Bronchial epithelial cell (primary cell): ENCODE measurements at places on chromosomes 5 and 9.

- DNase-seq = peak; percentile 10
Observed at GRCh38 chr5:111384220-111384619, 128.1 kb downstream of the STARD4 start.

- no peak for DNase-seq
Observed at GRCh38 chr9:117340422-117340821, 74.4 kb downstream of the ASTN2 start.

GRCh38 chr9:35743452-35743851, 5.6 kb downstream of the GBA2 start:
- DNase-seq = no peak

- no peak for DNase-seq
Observed at GRCh38 chr9:109242014-109242413, 75.0 kb upstream of the FRRS1L start.

GRCh38 chr5:61588216-61588615, 256.2 kb downstream of the ZSWIM6 start:
- no peak for DNase-seq

DNA sequence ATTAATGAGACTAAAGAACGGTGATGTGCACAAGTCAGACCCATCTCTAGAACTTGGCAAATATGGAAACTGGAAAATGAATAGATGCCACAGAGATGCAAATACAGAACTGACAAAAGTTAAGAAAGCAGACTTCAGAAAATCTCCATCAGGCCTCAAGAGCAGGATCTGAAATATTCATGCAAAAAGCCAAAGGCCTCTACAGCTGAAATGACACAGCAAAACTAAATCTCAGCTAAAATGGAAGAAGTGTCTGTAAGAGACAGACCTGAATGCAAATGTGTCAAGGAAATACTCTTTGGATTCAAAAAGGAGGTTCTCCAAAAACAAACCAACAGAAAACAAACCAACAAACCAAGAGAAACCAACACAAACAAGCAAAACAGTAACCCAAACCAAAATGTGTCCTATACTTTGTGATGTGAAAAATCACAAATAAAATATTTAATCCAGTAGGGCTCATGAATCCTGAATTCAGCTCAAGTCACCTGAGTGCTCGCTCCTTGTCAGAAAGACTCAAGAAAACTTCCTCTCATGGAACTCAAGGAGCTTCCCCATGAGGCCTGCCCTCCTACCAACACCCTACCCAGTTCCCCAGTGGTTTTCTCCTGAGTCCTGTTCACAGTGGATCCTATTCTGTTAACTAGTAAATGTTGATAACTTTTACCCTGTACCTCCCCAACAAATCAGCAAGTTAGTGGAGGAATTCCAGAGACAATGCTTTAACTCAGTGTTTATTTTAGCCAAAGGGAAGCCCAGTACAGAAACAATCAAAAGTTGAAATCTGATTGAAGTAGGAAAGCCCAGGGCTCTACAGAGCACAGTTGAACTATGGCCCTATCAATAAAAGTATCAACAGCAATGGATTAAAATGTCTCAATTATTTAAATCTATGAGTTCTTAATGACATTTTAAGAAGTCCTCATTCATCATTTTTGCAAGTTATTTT, 14.6 kb downstream of the MRPS27 start:
- no peak for DNase-seq

GRCh38 chr5:86124333-86124732, 493.4 kb upstream of the COX7C start:
- DNase-seq = no peak

GRCh38 chr9:136960938-136961275, 8.8 kb downstream of the LCN12 start:
- no peak for DNase-seq

GRCh38 chr5:160534125-160534524, 112.5 kb downstream of the PTTG1 start:
- no peak for DNase-seq

GRCh38 chr5:107301999-107302398, 368.7 kb downstream of the EFNA5 start:
- DNase-seq = no peak

GRCh38 chr5:33712664-33713063, 179.1 kb downstream of the ADAMTS12 start:
- no peak for DNase-seq

- no peak for DNase-seq
Observed at GRCh38 chr9:4935001-4935672, 49.9 kb upstream of the JAK2 start.

DNA sequence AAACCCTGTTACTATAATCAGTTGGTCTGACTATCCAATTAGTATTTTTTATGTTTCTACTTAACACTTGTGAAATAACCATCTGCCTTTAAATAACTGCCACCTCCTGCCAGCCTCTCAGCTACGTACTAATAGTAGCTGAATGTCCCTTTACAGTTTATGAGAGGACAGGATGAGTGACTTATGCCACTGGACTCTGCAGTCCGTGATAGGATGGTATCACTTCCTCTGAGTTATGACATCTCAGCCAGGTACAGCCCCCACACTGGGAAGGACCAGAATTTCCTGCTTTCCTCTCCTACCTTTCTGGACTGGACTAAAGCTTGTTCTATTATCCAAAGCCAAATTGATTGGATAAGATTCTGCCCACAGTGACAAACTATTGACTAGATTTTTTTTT, 102.9 kb downstream of the ZFAND5 start:
- DNase-seq = peak; percentile 55

- DNase-seq = no peak
Observed at GRCh38 chr5:155471027-155471426, 457.5 kb downstream of the KIF4B start.

DNA sequence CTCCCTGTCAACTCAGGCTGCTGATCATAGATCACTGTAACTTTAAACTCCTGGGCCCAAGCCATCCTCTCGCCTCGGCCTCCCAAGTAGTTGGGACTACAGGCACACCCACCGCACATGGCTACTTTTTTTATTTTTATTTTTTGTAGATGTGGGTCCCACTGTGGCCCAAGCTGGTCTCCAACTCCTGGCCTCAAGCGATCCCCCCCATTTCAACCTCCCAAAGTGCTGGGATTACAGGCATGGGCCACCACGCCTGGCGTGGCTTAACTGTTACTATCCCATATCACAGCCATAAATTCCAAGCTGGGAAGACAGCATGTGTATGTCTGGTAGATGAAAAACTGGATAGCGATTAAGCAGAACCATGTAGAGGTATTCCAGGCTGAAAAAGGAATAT, 1.0 kb downstream of the HDAC3 start:
- DNase-seq = no peak

DNA sequence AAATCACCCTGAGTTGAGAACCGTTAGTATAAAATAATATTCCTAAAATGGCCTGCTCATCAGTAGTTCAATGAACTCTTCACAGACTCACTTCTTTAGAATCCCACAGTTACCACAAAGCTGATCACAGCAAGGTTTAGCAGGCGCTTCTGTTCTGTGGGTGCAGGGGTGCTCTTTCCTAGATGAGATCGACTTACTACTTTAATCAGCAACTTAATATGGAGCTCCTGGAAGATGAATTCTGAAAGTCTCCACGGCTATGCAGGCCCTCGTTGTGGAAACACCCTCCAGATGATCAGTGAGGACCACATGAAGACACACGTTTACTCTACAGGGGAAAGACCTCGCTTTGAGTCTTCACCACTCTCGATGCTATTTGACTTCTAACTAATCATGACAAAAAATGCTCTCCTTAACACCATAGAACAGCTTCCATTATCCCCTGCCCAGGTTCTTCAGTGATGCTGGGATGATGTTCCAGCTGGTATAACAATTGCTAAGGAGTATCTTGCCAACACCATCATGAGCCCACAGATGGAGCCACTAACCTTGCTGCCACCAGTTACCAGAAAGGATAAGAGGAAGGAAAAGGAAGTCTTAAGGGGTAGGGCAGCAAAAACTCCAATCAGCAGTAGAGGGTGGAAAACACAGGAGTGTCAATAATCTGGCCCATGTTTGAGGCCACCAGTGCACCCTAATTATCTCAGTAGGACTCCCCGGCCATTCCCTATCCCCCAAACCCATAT, 17.9 kb upstream of the GPX8 start:
- DNase-seq = no peak

GRCh38 chr5:139688751-139689372, 40.7 kb downstream of the CXXC5 start:
- DNase-seq = no peak

DNA sequence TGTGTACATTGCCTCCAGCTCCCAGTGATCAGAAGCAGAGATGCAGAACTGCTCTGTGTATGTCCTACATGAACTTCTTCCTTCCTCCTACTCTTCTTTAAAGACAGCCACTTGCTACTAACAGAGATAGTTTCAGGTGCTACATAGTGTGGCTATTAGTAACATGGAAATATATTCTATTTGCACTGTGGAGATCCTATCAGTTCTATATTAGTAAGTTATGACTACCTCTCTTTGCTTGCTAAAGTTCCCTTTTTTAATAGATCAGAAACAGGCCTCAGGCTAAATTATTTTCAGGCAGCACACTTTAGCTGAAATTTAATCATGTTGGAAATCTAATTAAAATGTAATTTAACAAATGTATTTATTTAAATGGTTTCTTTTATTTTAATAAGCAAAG, 64.4 kb upstream of the TNFSF8 start:
- no peak for DNase-seq

DNA sequence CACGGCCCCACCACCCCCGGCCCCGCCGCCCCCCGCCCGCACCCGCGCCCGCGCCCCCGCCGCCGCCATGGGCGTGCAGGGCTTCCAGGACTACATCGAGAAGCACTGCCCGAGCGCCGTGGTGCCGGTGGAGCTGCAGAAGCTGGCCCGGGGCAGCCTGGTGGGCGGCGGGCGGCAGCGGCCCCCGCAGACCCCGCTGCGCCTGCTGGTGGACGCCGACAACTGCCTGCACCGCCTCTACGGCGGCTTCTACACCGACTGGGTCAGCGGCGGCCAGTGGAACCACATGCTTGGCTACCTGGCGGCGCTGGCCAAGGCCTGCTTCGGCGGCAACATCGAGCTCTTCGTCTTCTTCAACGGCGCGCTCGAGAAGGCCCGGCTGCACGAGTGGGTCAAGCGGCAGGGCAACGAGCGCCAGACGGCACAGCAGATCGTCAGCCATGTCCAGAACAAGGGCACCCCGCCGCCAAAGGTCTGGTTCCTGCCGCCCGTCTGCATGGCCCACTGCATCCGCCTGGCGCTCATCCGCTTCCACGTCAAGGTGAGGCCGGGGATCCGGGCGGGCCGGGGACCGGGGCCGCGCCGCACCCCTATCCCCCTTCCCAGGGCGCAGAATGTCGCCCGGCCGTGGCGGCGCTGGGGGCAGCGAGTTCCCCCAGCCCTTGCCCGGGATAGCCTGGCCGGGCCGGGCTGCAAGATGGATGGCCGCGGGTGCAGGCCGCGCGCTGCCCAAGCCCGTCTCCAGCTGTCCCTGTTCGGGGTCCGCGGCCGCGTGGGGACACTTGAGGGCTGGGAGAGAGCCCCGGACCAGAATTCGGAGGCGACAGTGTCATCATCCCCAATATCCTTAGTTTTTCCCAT, 594 bp downstream of the FAM120A start:
- DNase-seq = no peak
